ENCODE measurements at places on chromosomes 6 and 20.

DNA sequence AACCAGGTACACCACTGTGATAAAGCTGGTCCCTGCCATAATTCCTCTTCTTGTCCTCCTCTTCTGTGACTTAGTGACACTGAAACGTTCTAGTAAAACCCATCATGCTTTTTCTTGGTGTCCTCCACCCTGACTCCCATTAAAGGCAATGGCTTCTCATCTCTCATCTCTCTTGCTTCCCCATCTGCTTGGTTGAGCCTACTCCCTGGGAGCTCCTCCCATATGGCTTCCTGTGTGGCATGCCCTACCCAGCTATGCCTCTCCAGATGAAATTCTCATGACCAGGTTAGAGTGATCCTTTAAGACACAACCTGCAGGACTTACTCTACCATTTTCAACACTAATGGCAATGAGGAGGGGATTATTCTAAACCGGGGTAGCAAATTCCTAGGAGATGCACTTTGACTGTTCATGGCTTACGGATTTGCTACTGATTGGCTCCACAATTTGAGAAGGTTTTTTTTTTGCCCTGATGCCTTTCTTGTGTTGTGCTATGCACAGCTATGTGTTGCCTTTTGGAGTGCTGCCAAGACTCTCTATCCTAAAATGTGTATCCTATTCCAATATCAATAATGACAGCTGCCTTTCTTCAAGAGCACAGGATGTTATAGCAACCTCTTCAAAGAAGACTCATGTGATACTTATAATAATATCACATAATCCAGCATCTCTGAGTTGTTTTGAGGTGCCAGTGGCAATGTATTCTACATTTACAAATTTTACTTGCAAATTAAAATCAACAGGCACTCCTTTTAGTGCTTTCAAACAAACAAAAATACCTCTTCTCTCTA lies 6.1 kb downstream of the SIRPG start:
- peak; percentile 25 for DNase-seq

GRCh38 chr6:91243436-91243835 lies 656.6 kb upstream of the MAP3K7 start:
- no peak for DNase-seq

- peak; percentile 8 for DNase-seq
Measured at GRCh38 chr6:29941016-29941415, 1.3 kb upstream of the HLA-A start.

- DNase-seq: no peak
Measured at GRCh38 chr20:58342104-58342945, 32.8 kb downstream of the RAB22A start.

- DNase-seq: no peak
Measured at GRCh38 chr6:33880104-33880678, 76.4 kb upstream of the MLN start.

DNA sequence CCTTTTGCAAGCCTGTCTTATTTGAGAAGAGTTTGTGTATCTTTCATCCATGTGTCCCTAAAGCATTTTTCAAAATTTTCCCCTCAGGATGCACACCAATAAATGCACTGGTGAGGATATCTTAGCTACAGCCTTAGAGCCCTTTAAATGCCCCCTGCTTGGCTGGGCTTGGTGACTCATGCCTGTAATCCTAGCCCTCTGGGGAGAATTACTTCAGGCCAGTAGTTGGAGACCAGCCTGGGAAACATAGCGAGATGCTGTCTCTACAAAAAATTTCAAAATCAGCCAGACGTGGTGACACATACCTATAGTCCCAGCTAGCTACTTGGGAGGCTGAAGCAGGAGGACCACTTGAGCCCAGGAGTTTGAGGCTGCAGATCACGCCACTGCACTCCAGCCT lies 33.8 kb upstream of the PLCB4 start:
- no peak for DNase-seq

DNA sequence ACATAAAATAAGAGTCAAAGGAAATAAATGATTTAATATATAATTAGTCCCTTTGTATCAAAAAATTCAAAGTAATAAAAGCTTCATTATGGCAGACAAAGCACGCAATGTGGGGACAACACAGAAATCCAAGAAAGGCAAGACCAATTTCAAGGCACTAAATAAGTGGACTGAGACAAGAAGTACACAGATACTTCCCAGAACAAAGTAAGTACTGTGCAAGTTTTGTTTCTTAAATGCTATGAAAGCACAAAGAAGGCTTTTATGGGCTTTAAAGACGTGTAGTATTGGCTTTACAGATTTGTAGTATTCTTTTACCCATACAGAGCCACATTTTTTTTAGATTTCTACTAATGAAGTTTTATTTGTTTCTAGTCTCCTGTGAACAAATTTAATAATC lies 174.6 kb downstream of the TRDN start:
- DNase-seq: no peak

GRCh38 chr6:17490724-17491123 lies 97.3 kb downstream of the CAP2 start:
- DNase-seq: no peak

DNA sequence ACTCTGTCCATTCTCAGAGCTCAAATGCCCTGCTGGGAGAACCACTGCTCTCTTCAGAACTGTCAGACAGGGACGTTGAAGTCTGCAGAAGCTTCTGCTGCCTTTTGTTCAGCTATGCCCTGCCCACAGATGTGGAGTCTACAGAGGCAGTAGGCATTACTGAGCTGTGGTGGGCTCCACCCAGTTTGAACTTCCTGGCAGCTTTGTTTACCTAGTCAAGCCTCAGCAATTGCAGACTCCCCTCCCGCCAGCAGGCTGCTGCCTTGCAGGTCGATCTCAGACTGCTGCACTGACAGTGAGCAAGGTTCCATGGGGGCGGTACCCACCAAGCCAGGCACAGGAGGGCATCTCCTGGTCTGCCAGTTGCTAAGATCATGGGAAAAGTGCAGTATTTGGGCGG lies 21.8 kb upstream of the UFL1 start:
- DNase-seq: no peak

DNA sequence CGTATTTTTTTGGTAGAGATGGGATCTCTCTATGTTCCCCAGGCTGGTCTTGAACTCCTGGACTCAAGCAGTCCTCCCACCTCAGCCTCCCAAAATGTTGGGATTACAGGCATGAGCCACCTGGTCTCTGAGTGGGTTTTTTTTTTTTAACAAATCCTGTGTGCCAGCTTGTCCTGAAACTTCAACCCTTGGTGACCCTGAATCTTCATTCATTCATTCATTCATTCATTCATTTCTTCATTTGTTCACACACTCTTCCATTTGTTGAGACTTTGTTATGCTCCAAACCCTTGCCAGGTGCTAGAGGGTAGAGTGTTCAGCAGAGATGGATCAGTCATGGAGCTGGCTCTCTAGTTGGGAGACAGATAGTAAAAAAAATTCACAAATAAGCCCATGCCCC lies 12.0 kb upstream of the VAPB start:
- no peak for DNase-seq

GRCh38 chr6:81682235-81682795 lies 70.2 kb downstream of the TENT5A start:
- DNase-seq: peak; percentile 3

GRCh38 chr6:154353626-154354025 lies 3.0 kb downstream of the IPCEF1 start:
- no peak for DNase-seq
